Stimulated activated naive CD8-positive, alpha-beta T cell treated with anti-CD3 and anti-CD28 coated beads, Interleukin-15, Interleukin-2, amounts not matched to agents 100 U/mL and 50 U/mL, for 24 hours (primary cell): ENCODE measurements at places on chromosomes 12 and 14.
A peak's percentile ranks its signal among the peaks of the same experiment; 100 is the strongest.

DNA sequence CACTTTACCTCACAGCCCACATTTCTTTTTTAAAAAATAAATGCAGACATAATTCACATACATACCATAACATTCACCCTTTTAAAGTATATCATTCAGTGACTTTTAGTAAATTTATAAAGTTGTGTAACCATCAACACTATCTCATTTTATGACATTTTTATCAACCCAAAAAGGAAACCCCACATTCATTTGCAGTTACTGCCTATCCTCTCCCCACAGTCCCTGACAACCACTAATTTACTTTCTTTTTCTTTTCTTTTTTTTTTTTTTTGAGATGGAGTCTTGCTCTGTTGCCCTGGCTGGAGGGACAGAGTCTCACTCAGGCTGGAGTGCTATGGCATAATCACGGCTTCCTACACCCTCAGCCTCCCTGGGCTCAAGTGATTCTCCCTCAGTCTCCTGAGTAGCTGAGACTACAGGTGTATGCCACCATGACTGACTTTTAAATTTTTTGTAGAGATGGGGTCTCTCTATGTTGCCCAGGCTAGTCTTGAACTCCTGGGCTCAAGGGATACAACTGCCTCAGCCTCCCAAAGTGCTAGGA is 1.5 kb upstream of the EP400 start:
- no peak for DNase-seq

- peak; percentile 77 for DNase-seq
Observed at GRCh38 chr12:122834921-122835749, at the start of gene HIP1R. TSS of gene HIP1R (plus strand) at chr12:122835457. CDS start at chr12:122835551, 94 bp downstream.

DNA sequence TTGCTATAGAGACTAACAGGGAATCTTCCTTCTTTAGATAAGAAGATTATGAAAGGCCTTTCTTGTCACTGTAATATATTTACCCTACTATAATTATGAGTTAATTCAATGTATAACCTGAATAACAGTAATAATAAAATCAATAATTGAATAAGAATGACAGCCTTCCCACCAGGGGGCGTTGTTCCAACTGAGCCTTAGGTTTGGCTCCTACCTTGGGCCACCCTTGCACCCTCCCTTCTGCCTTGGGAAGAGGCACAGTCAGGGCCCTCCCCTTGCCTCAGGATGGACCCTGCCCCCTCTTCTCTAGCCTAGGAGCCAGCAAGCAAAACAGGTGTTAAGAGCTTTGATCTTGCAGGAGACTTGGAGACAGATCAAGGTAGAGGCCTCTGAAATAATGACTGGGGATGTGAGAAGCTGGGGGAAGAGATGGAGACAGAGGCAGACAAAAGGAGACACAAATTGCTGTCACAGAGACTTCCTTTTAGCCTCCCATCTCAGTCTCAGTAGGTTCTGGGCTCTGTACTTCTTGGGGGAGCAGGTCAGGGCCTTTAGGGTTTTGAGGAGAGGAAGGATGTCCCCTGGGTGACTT is 40.1 kb upstream of the CISTR start:
- DNase-seq, result peak; percentile 41

DNA sequence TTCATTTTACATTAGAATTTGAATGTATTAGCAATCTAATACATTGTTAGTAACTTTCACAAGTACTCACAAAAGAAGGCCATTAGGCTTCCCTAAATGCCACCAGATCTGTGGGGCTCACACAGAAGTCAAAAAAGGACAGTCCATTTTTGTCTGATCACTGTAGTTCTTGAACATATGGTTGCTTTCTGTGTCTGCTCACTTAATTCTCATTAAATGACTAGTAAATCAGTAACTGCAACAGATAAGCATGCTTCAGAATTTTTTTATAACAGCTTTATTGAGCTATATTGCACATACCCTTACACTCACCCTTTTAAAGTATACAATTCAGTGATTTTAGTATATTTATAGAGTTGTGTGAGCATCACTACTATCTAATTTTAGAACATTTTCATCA is 71.4 kb downstream of the DENND5B start:
- DNase-seq, result no peak

DNA sequence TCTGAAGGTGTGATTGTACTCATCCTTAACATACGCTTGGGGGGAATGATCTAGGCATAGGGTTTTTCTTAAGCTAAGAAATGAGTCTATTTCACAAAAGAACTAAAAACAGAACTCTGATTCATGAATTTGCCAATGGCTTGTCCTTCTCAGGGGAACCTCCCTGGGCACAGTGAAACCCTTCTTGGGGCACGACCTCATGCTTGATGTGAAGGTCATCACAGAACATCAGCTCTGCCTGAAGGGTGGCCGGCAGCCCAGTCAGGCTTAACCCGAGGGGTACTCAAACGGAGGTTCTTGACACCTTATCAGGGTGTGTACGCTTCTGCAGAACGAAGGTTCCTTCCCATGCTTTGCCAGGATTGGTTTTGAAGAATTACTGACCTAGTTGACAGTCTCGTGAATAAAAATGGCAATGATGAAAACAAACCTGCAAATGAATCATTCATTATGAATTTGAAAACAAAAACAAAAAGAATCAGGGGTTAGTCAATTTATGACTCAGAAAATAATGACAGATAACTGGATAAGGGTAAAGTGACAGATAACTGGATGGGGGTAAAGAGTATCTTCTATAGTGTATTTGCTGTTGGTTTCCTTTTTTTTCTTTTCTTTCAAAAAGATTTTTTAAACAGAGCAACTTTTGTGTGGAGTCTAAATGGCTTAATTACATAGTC is 86.4 kb downstream of the GALNT8 start:
- no peak for DNase-seq

- no peak for DNase-seq
Observed at GRCh38 chr14:101704140-101704539, 57.4 kb upstream of the PPP2R5C start.

GRCh38 chr12:71627438-71628002 is 36.1 kb downstream of the ZFC3H1 start:
- DNase-seq, result no peak

- no peak for DNase-seq
Observed at GRCh38 chr12:108827941-108828340, 29.4 kb downstream of the SSH1 start.
